ENCODE measurements at places on chromosomes 16 and 17. TPM values are rescaled to one million over a fixed set of nuclear protein-coding genes. Genes with fewer than 3 reads are reported as not detected.

CYLD gene
- 13.4 TPM for total RNA-seq

ATAD5 gene
- 3.6 TPM for total RNA-seq

ABCC6 gene
- 0.24 TPM for total RNA-seq

MYH13 gene
- not detected for total RNA-seq

SLC25A10 gene
- 45.5 TPM for total RNA-seq

TPSG1 gene
- total RNA-seq, result not detected

DNAJC7 gene
- total RNA-seq, result 85.9 TPM

KRTAP1-5 gene
- total RNA-seq, result not detected

KCNJ18 gene
- not detected for total RNA-seq

CACNA1H gene
- total RNA-seq, result 17.6 TPM

CCL4 gene
- not detected for total RNA-seq

NQO1 gene
- total RNA-seq, result 1,689 TPM

TM4SF5 gene
- not detected for total RNA-seq

PERCC1 gene
- not detected for total RNA-seq

SNX11 gene
- 13.0 TPM for total RNA-seq

ENGASE gene
- total RNA-seq, result 17.4 TPM

SPIRE2 gene
- total RNA-seq, result 19.6 TPM

SPAG5 gene
- 33.5 TPM for total RNA-seq

PRR11 gene
- total RNA-seq, result 22.9 TPM

TMEM100 gene
- 10.7 TPM for total RNA-seq

CFAP119 gene
- total RNA-seq, result 0.05 TPM

NPB gene
- 0.08 TPM for total RNA-seq

SLC16A11 gene
- not detected for total RNA-seq

TMEM235 gene
- not detected for total RNA-seq

ABCA6 gene
- 0.75 TPM for total RNA-seq

GDPD3 gene
- total RNA-seq, result not detected

KRT25 gene
- 0.05 TPM for total RNA-seq

ZNF624 gene
- 4.1 TPM for total RNA-seq

HASPIN gene
- total RNA-seq, result 9.0 TPM

FBXO39 gene
- total RNA-seq, result not detected

DDX5 gene
- total RNA-seq, result 349 TPM

NPIPA7 gene
- 2.8 TPM for total RNA-seq

TBC1D3B gene
- 0.74 TPM for total RNA-seq

TMC7 gene
- total RNA-seq, result 1.5 TPM

MT1B gene
- not detected for total RNA-seq

PRAC2 gene
- 0.71 TPM for total RNA-seq

OR3A3 gene
- total RNA-seq, result not detected

SLFN13 gene
- not detected for total RNA-seq

RHBDF1 gene
- 5.9 TPM for total RNA-seq

HOXB7 gene
- total RNA-seq, result 12.1 TPM

CHAD gene
- not detected for total RNA-seq

SOCS7 gene
- 17.3 TPM for total RNA-seq

ORC6 gene
- 24.4 TPM for total RNA-seq

PYDC1 gene
- not detected for total RNA-seq

GNAO1 gene
- total RNA-seq, result 3.7 TPM

SRSF1 gene
- 275 TPM for total RNA-seq

TBC1D28 gene
- total RNA-seq, result not detected

KRTAP9-8 gene
- total RNA-seq, result not detected

DOC2B gene
- 0.64 TPM for total RNA-seq

EPX gene
- 0.27 TPM for total RNA-seq

PRMT7 gene
- 56.6 TPM for total RNA-seq

Data from SK-MEL-5 (cell line).